Bone marrow (tissue), 2 donors: ENCODE measurements at places on chromosomes 7 and 10.

DNA sequence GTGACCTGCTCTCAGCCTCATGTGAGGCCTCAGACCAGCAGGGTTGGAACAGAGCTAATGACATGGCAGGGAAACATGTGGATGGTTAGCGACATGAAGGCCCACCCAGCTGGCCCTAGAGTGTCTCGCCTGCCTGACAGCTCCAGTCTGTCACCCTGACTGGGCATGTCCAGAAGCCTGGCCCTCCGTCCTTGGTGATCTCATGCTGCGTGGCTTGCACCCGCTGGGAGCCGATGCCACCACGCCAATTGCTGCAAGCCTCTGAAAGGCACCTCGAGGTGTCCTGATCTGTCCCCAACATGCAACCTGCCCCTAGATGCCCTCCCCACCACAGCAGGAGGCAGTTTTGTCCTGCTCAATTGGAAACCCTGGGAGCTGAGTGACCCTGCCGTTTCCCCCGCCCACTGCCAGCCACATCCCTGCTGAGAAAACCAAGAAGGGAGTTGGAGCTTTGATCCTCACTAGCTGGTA, 27.8 kb upstream of the RET start:
- no peak for DNase-seq

- no peak for DNase-seq
Observed at GRCh38 chr10:27948186-27948585, 50.7 kb downstream of the ODAD2 start.

DNA sequence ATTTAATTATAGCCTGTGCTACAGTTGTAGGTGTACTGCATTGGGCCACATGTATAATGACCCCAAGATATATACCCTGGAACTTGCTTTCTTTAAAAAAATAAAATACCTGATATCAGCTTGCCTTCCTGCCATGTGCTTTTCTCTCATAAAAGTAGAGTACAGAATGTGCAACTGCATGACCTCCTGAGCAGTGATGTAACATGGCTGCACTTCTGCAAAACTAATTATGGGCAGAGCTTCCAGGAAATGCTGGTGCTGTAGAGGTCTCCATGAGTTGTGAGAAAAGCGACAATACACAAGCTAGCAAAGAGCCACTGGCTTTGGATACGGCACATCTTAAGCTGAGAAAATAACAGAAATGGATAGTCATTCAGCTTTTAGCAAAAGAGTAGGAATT, 6.5 kb upstream of the ERLIN1 start:
- peak; percentile 12 for DNase-seq

- DNase-seq, result no peak
Observed at GRCh38 chr10:3735175-3735574, 49.8 kb downstream of the KLF6 start.

DNA sequence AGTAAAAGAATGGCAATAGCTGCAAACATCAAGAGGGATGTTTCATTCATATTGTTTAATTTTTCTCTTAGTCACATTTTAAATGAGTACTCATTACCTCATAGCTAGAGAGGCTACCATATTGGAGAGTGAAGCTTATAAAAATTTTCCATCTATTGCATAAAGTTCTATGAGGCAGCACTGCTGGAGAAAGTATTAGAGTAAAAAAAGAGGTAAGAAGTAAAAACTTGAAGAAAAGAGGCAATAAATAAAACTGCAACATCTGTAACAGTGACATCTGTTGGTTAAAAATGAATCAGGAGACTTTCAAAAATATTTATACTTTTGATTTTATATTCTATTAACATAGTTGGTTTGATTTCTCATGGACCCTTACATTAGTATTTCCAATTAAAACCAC, 284.5 kb upstream of the SEMA3D start:
- no peak for DNase-seq

DNA sequence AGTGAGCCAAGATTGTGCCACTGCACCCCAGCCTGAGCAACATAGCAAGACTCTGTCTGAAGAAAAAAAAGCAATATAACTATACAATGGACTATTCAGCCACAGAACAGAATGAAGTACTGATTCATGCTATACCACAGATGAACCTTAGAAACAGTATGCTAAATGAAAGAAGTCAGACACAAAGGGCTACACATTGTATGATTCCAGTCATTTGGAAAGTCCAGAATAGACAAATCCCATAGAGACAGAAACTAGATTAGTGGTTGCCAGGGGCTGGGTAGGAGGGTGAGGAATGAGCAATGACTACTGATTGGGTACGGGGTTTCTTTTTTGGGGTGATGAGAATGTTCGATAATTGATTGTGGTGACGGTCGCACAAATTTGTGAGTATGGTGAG, 9.6 kb upstream of the CFAP70 start:
- DNase-seq, result no peak

GRCh38 chr7:98737176-98737575, 120.1 kb downstream of the NPTX2 start:
- no peak for DNase-seq

- DNase-seq, result no peak
Observed at GRCh38 chr10:33669904-33670303, 335.4 kb upstream of the NRP1 start.

GRCh38 chr7:94701555-94701973, 45.6 kb upstream of the SGCE start:
- DNase-seq, result no peak

GRCh38 chr10:14826076-14826829, 11.6 kb downstream of the CDNF start:
- no peak for DNase-seq

DNA sequence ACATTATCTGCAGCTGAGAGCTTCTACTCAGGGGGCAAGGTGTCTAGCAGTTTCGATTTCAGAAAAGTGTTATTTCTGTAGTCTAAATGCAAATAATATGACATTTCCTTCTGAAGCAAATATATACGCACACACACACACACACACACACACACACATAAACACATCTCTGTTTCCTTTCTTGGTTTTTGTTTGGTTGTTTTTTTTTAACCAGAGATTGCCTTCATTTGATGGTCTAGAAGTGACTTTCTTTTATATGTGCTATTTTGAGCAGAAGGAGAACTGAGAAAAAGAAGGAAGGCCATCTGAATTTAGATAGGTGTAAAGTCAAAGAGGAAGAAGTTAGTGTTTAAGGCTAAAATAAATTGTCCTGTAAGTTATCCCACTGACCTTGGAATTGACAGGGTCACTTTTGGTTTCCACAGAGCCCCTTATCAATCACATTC, 142.2 kb downstream of the TRIL start:
- DNase-seq, result no peak

DNA sequence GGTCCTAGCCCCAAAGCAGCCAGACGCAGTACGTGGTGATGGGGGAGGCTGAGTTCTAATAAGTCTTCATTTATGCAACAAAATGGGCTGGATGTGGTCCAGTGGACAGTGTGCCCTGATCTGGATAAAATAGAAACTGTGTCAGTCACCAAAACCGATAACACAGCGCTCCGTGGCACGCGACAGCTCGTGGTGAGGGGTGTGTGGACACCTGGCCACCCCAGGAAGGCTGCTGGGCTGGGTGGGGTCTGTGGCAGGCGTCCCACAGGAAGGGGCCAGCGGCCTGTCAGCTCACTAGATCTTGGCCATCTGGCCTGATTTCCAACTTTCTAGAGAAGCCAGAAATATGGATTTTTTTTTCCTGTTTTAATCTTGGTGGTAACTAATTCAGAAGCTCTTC, 17.0 kb downstream of the FAM20C start:
- no peak for DNase-seq

GRCh38 chr7:26928703-26929347, 64.4 kb upstream of the SKAP2 start:
- no peak for DNase-seq

DNA sequence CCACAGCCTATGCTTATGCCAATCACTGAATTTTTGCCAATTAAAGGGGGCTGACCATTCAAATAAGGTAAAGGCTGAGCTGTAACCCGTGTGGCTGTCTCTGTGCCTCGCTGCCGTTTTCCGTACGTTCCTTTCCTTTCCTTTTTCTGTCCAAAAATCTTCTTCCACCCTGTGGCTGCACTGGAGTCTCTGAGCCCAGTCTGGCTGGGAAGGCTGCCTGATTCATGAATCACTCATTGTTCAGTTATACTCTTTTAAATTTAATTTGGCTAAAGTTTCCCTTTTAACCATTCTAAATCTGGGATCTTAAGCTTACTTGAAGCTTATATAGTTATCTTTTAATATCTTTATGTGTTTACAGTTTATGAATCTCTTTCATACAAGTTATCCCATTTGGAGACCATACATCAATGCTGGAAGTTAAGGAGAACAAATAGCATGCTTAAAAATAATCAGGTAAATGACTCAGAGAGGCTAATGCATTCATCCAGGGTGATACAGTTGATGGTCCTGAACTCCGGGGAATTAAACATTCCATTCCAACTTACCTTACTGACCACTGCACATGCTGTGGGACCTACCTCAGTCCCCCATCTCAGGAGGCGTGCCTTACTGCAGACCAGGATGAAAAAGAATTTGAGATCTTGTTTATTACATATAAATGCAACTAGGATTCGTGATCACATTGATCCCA, 385.3 kb upstream of the ADARB2 start:
- DNase-seq, result no peak

GRCh38 chr7:123979876-123980275, 53.0 kb downstream of the TMEM229A start:
- no peak for DNase-seq

GRCh38 chr10:53607691-53608090, 835.1 kb upstream of the MBL2 start:
- DNase-seq, result no peak

- DNase-seq, result no peak
Observed at GRCh38 chr10:70343312-70343711, 39.1 kb downstream of the LRRC20 start.

- DNase-seq, result peak; percentile 4
Observed at GRCh38 chr7:93150200-93150835, 2.1 kb upstream of the SAMD9L start.

DNA sequence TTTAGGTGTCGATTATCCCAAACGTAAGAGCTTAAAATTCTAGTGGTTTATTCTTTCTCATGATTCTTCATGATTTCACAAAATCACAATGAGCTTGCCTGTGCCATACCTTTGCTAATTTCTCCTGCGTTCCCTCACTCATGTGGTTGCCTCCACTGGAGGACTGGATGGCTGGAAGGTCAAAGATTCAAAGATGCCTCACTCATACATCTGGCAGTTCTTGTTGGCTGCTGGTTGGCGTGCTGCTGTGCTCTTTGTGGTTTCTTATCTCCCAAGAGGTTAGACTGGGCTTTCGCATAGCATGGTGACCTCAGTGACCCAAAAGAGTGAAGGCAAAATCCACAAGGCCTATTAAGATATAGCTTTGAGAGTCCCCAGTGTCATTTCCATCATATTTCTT, 877.6 kb upstream of the AUTS2 start:
- DNase-seq, result no peak

DNA sequence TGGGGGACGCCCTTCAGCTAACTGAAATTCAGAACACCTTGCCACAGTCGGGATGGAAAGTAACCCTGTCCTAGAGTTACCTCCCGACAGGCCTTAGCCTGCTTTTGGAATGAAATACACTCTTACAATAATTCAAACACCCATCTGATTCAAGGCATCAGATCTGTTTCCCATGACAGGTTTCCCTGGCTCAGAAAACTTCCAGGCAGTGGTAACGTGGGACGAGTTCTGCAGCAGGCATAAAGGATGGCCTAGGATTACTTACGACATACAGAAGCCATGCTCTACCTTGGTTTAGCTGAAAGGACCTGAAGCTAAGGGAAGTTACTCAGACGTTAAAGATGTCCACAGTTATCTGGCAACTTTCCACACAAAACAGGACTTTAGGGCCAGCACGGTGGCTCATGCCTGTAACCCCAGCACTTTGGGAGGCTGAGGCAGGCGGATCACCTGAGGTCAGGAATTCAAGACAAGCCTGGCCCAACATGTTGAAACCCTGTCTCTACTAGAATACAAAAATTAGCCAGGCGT, 5.0 kb downstream of the PAXIP1 start:
- DNase-seq, result no peak

GRCh38 chr10:60309891-60310290, 79.8 kb downstream of the ANK3 start:
- DNase-seq, result no peak

- no peak for DNase-seq
Observed at GRCh38 chr7:157505646-157506045, 168.8 kb downstream of the DNAJB6 start.

- DNase-seq, result no peak
Observed at GRCh38 chr10:22554461-22555182, 159.8 kb downstream of the PIP4K2A start.

- no peak for DNase-seq
Observed at GRCh38 chr10:500876-501275, 188.6 kb downstream of the DIP2C start.
